CD4-positive, CD25-positive, alpha-beta regulatory T cell (primary cell): ENCODE measurements at places on chromosomes 7 and 10. TPM values are rescaled to one million over a fixed set of nuclear protein-coding genes. Genes with fewer than 3 reads are reported as not detected.

The GDF2 gene
- not detected for total RNA-seq

The FAS gene
- 169 TPM for total RNA-seq

The LLCFC1 gene
- total RNA-seq: not detected

The DTX2 gene
- 36.0 TPM for total RNA-seq

The NKX1-2 gene
- not detected for total RNA-seq

The MBL2 gene
- total RNA-seq: not detected

The PRPS1L1 gene
- not detected for total RNA-seq

The PTPRZ1 gene
- not detected for total RNA-seq

The ACTL6B gene
- not detected for total RNA-seq

DNA sequence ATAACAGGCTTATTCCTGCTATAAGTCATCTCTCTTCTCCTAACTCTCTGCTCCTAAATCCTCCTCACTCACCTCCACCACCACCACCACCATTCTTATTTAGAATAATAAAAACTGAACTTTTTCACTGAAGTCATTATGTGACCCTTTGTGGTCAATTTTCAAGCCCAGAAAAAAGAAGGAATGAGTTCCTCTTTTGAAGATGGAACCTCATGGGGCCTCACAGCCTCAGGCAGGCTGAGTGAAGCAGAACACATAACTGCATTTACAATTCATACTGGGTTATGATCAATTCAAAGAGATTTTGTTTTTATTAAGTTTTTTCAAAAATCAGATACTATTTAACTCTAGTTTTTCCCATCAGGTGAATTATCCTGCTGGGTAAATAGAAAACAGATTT, 29.8 kb downstream of the PNLIPRP3 start:
- no peak for DNase-seq
- H3K27ac ChIP-seq: no peak overlapping the region
- no peak overlapping the region for H3K4me3 ChIP-seq
- H3K4me1 ChIP-seq: no peaks in the 10 kb centered on the region

- H3K27me3 ChIP-seq: no peaks in the 10 kb centered on the region
- no peak for DNase-seq
- no peak overlapping the region for H3K27ac ChIP-seq
- H3K4me3 ChIP-seq: no peak overlapping the region
- no peaks in the 10 kb centered on the region for H3K4me1 ChIP-seq
These were observed 28.2 kb downstream of the TIMM23 start for GRCh38 chr10:46000538-46000937.

DNA sequence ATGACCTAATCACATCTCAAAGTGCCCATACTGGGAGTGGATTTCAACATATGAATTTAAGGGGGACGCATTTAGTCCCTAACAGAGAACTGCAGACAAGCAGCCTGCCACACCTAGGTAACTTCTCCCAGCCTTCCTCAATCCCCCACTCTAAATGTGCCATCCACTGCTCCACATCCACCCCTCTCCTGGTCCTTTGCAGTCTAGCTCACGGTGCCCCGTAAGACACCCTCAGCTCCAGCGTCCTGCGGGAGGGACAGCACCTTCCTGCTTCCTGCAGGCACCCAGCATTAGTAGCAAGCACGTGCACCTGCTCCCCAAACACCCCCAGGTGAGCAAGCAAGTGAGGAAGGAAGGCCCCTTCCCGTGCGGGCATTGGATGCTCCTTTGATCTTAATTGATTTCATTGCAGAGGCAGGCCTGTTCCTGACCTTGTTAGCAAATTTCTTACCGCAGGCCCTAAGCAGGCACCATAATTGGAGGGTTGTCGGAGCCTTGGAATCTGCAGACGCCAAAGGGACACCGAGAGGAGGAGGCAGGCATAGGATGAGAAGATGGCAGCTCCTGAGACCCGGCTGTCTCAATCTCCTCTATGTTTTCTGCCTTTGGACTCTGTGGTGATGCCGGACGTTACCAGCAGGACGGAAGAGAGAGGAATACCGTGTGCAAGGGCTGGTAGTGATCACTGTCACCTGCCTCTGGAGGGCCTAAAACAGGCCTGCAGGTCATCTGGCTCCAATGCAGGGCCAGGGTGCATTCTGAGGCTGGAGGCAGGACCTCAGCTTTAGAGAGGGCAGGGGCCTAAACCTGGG, 75.8 kb upstream of the CHST15 start:
- H3K36me3 ChIP-seq: no peaks in the 10 kb centered on the region
- H3K27ac ChIP-seq: no peak overlapping the region
- H3K4me3 ChIP-seq: no peak overlapping the region
- H3K27me3 ChIP-seq: no peaks in the 10 kb centered on the region
- no peaks in the 10 kb centered on the region for H3K4me1 ChIP-seq

DNA sequence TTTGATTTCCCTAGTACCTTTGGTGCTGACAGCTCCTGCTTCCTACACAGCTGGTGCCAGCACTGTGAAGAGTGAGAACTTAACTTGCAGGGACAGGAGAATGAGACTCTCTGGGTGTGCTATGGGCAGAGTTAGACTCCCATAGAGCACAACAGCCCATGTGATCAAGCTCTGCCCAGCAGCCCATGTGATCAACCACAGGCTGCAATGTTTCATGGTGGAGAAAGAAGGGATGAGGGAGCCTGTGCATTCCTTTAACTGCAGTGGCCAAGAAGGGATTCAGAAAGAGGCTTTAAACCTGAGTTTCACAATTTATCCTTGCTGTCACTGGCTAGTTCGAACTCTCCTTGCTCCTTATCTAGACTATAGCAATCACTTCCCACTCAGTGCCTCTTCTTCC, 10.0 kb upstream of the MEST start:
- H3K36me3 ChIP-seq: no peaks in the 10 kb centered on the region
- no peak for DNase-seq
- peaks cover 28% of the 10 kb centered on the region for H3K27me3 ChIP-seq
- no peak overlapping the region for H3K27ac ChIP-seq

- H3K27ac ChIP-seq: no peak overlapping the region
- DNase-seq: no peak
- no peaks in the 10 kb centered on the region for H3K4me1 ChIP-seq
- no peaks in the 10 kb centered on the region for H3K36me3 ChIP-seq
These were observed 171.7 kb downstream of the LSM5 start for GRCh38 chr7:32318300-32319011.

- no peaks in the 10 kb centered on the region for H3K36me3 ChIP-seq
- no peak for DNase-seq
- no peak overlapping the region for H3K4me3 ChIP-seq
- H3K27me3 ChIP-seq: no peaks in the 10 kb centered on the region
- H3K4me1 ChIP-seq: no peaks in the 10 kb centered on the region
These were observed 50.7 kb upstream of the HDAC9 start for GRCh38 chr7:18444826-18445225.

DNA sequence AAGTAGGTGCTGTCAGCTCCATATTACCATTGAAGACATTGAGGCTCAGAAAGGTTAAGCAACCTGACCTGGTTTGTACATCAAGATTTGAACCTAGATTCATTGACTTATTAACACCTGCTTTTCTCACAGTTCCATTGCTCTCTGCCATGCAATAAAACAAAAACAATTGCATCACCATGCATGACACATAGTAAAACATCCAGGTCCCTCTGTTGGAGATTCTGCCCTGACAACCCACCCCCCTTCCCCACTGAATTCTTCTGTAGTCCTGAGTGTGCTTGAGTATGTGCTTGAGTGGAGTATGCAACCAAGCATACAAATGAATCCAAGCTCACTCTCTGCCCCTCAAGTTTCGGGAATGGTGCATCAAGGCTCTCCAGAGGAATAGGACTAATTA, 6.0 kb upstream of the LMBR1 start:
- no peaks in the 10 kb centered on the region for H3K36me3 ChIP-seq
- H3K4me1 ChIP-seq: peaks cover 6% of the 10 kb centered on the region
- H3K4me3 ChIP-seq: no peak overlapping the region
- H3K27me3 ChIP-seq: no peaks in the 10 kb centered on the region
- DNase-seq: no peak

- no peaks in the 10 kb centered on the region for H3K4me1 ChIP-seq
- no peaks in the 10 kb centered on the region for H3K36me3 ChIP-seq
- no peak overlapping the region for H3K27ac ChIP-seq
- no peak overlapping the region for H3K4me3 ChIP-seq
- H3K27me3 ChIP-seq: peaks cover 2% of the 10 kb centered on the region
- no peak for DNase-seq
These were observed 752 bp upstream of the ABCA13 start for GRCh38 chr7:48170506-48170905.

DNA sequence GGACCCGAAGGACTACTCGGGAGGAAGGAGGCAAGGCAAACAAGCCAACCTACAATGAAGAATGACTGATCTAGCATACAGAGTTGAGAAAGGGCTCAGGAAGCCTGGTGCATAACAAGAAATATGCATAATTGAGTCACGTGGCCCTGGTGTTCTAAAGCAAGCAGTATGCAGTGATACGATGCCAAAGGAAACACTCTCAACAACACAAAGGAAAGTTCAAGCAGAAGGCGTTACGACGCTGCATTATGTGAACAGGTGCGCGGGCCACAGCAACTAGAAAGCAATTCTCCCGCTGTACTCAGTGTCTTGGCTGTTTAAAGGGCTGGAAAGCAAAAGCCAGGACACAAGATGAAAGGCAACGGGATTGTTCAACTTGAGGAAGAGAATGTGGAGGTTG, 100.8 kb downstream of the PRTFDC1 start:
- H3K27ac ChIP-seq: no peak overlapping the region
- H3K27me3 ChIP-seq: no peaks in the 10 kb centered on the region
- peak; percentile 8 for DNase-seq

DNA sequence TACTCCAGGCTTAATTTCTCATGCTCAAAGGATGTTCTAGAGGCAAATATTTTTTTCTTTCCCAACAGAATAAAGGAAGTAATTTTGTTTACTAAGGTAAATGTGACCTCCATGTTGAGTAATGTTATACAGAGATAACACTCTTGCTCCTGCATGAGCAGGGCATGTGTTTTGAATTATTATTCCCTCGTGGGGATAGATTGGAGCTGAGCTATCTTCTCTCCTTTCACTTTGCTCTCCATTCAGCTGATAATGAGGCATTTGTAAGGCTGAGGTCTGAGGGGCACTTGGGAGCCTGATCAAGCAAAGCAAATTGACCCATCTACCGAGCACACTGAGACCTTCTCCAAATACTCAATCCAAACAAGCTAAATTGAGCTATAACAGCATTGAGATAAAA, 50.7 kb upstream of the GHITM start:
- H3K27me3 ChIP-seq: peaks cover 5% of the 10 kb centered on the region
- H3K36me3 ChIP-seq: no peaks in the 10 kb centered on the region
- no peak overlapping the region for H3K4me3 ChIP-seq
- H3K4me1 ChIP-seq: no peaks in the 10 kb centered on the region

- H3K4me3 ChIP-seq: no peak overlapping the region
- DNase-seq: no peak
These were observed 20.7 kb downstream of the NEURL1 start for GRCh38 chr10:103514244-103514643.

- H3K4me3 ChIP-seq: no peak overlapping the region
- H3K36me3 ChIP-seq: no peaks in the 10 kb centered on the region
- DNase-seq: no peak
- no peaks in the 10 kb centered on the region for H3K27me3 ChIP-seq
- no peaks in the 10 kb centered on the region for H3K4me1 ChIP-seq
- no peak overlapping the region for H3K27ac ChIP-seq
These were observed 87.3 kb upstream of the CACUL1 start for GRCh38 chr10:118841881-118842605.

- H3K27ac ChIP-seq: no peak overlapping the region
- H3K4me3 ChIP-seq: no peak overlapping the region
- H3K4me1 ChIP-seq: no peaks in the 10 kb centered on the region
- H3K27me3 ChIP-seq: no peaks in the 10 kb centered on the region
These were observed 47.7 kb upstream of the ZNF92 start for GRCh38 chr7:65325793-65326432.

DNA sequence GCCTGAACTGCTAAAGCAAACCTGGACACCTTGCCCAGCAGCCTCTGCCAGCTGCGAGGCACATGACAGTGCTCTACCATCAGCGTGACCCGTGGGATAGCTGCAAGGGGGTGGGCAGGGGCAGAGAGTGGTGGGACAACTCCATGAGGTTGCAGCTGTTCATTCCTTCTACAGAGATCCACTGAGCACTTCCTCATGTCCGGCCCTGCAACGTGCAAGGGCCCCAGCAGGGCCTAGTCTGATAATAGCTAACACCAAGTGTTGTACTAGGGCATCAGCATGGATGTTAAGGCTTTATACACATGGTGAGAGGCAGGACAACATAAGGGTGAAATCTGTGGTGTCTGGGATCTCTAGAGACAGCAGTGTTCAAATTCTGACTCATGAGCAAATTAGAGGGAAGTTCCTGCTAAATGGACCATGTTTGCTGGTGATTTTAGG, 14.3 kb downstream of the NOD1 start:
- peaks cover 4% of the 10 kb centered on the region for H3K4me1 ChIP-seq
- H3K27ac ChIP-seq: no peak overlapping the region
- H3K36me3 ChIP-seq: peaks cover 22% of the 10 kb centered on the region

GRCh38 chr10:29756451-29756850, 121.7 kb upstream of the SVIL start:
- H3K27ac ChIP-seq: no peak overlapping the region
- no peak overlapping the region for H3K4me3 ChIP-seq
- H3K4me1 ChIP-seq: no peaks in the 10 kb centered on the region
- peaks cover 6% of the 10 kb centered on the region for H3K27me3 ChIP-seq

- H3K36me3 ChIP-seq: no peaks in the 10 kb centered on the region
- H3K27me3 ChIP-seq: peaks cover 28% of the 10 kb centered on the region
- no peaks in the 10 kb centered on the region for H3K4me1 ChIP-seq
- no peak overlapping the region for H3K27ac ChIP-seq
- no peak for DNase-seq
These were observed 118.4 kb upstream of the CACUL1 start for GRCh38 chr10:118873091-118873737.

DNA sequence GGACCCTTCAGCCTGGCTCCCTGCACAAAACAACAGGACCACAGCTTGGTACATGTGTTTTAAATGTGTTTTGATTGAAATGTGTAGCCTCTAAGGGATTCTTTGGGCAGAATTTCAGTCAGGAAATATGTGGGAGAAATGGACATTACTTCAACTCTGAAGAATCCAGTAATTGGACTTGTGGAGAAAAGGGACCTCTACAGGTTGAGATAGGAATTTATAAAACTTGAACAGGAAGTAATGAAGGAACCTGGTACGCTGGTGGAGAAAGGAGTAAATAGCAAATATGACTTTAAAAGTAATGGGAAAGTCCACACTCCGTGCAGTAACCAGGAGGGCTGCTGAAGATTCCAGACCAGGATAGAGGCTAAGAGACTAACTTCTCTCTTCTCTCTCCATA, 220.5 kb downstream of the LHFPL3 start:
- H3K4me3 ChIP-seq: no peak overlapping the region
- no peaks in the 10 kb centered on the region for H3K4me1 ChIP-seq
- DNase-seq: no peak
- H3K27ac ChIP-seq: no peak overlapping the region
- H3K27me3 ChIP-seq: no peaks in the 10 kb centered on the region
